OCI-M1 (cell line): ENCODE measurements at places on chromosomes 16 and 17.
A peak's percentile ranks its signal among the peaks of the same experiment; 100 is the strongest.

DNA sequence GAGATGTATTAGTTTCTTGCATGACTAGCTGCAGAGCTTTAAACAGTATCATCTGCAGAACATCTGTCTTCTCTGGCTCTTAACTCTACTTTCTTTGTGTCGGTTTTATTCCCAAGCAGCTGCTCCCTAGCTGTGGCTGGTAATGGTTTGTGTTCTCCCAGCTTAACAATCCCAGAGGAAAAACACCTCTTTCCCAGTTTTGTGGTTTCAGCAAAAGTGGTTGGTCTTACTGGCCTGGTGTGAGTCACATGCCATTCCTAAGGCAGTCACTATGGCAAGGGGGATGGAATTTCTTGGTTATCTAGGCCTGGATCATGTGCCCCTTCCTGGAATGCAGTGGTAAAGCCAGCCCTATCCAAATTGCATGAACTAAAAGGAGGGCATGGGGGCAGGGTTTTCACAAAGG lies 27.5 kb downstream of the OMG start:
- DNase-seq = no peak

- no peak for DNase-seq
These were observed 2.1 kb downstream of the SKA2 start for GRCh38 chr17:59152925-59153324.

GRCh38 chr17:39139161-39139511 lies 12.3 kb downstream of the PLXDC1 start:
- no peak for DNase-seq

- no peak for DNase-seq
These were observed 108.0 kb downstream of the ZNF18 start for GRCh38 chr17:11889266-11889665.

GRCh38 chr17:6470751-6471521 lies 26.7 kb downstream of the PIMREG start:
- no peak for DNase-seq

DNA sequence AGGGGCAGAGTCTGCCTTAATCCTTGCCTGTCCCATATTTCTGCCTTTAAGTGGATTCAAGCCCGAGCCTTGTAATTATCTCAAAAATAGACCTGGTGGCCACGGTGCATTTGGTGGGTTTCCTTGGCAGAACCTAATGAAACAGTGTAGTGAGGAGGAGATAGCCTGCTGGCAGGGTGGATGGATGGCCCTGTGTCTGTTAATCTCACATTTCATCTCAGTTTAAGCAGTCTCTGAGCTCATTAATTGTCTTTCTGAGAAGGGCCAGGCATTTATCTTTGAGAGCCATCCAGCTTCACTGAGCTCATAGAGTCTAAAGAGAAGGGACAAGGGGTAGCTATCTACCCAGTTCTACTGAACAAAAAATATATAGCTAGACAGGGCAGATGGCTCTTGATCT lies 364.0 kb upstream of the EEF2KMT start:
- no peak for DNase-seq

DNA sequence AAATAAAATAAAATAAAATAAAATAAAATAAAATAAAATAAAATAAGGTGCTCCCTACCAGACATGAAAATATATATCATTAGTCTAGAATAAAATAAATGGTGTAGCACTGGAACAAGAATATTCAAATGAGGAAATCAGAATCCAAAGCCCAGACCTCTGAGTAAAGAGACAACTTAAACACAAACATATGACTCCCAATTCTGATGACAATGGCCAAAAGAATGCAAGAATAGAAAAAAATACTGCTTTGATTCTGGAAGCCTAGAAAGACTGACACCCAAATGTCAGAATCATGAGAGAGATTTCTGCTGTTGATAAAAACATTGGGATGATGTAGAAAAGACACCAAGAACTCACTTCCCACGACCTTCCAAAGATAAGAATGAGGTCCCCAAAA lies 27.9 kb downstream of the MYOCD start:
- DNase-seq = no peak

DNA sequence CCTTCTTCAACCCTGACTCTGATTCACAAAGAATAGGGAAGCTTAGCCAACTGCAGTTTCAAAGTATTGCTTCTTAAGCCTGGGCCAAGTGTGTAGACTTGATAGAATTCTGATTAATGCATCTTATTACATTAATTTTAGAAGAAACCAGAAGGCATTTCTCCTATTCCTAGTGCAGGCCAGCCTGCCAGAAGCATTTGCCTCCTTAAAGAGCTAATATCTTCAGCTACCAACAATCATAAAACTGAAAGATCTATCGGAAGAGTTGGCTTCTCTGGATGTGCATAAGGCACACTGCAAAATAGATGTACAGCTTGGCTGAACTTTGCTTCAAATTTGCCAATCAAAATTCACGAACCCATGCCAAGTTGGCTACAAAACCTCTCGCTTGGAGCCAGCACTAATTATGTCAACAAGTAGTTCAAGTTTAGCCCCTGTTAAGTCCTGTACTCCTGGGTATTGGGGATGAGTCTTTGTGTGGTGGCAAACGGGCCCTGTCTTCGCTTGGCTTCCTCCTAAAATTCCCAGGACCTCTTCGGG lies 717.8 kb downstream of the WWOX start:
- no peak for DNase-seq

DNA sequence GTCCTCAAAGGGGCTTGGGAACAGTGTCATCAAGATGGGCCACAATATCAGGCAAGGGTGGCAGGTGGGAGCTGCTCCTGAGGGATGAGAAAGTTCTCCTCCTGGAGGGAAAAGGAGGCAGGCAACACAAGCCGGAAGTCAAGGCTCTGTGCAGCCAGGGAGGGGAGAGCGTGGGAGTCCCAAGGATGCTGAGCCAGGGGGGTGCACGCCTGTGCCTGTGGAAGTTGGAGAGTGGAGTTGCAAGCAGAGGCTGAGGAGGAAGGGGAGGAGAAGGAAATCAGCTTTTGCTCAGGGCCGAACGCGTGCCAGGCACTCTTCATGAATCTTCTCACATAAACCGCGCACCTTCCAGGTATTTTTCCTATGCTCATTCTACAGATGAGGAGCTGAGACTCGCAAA lies 7.4 kb upstream of the SLC13A2 start:
- DNase-seq = no peak

GRCh38 chr16:50377001-50377400 lies 8.2 kb upstream of the BRD7 start:
- no peak for DNase-seq

- DNase-seq = no peak
These were observed 17.3 kb upstream of the LASP1NB start for GRCh38 chr17:38907930-38908675.

GRCh38 chr17:42363767-42364585 lies 24.3 kb downstream of the STAT3 start:
- peak; percentile 62 for DNase-seq

DNA sequence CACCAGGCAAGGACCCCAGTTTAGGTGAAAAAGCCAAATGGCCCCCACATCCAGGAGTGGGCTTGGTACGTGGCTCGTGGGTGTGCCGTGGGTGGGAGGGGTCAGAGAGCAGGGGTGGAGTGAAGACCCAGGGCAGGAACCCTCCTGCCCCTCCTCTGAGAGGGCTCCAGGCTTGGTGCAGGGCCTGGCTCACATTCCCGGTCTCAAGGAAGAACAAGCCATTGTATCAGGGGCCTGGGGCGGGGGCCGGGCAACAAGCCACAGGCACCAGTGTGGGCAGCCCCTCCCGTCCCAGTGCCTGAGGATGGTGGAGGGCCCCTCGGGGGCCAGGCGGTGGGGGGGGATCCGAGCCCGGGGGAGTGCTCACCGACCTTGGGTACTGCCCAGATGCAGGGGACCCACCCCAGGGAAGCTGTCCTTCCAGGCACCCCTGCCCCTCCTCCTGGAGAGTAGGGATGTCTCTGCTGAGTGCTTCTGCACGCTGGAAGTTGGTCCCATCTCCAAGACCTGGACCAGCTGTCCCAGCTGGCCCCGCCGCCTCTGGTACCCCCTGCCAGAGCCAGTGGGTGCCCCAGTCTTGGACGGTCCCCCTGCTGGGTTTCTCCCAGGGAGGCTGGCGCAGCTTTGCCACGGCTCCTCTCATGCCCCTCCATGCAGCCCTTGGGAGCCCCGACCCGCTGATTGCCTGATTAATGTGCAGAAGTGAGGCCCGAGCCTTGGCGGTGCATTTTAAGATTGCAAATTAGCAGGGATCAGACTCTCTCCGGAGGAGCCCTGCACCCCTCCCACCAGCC lies 83.7 kb downstream of the RTN4RL1 start:
- DNase-seq = no peak

- DNase-seq = no peak
These were observed 66.8 kb upstream of the GAS7 start for GRCh38 chr17:10265100-10265810.

DNA sequence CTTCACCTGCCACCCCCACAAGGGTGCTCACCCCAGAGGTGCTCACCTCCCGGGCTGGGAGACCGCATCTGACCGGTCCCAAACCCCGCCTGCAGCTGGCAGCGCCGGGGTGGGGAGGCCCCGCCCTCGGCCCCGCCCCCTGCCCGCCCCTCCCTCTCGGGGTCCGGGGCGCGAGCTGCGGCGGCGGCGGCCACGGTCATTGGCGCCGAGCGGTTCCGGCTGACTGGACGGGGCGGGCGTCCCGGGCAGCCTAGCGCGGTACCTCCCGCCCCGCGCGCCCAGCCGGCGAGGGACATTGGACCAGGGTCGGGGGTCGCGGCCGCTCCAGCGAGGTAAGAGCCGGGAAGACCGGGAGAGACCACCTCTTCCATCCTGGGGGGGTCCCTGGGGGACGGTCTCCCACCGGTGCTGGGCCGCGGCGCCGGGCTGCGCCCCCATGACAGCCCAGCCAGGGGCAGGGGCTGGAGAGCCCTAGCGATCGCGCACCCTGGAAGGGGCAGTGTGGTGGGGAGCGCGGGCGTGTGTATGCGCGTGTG lies at the start of gene CACNG5:
Gene CACNG5 (plus strand): TSS at position 199 of the 536 bp plus-strand sequence. CDS start 42,216 bp downstream, outside the sequence.
- DNase-seq = no peak

GRCh38 chr16:35188288-35189155 lies 1729.1 kb downstream of the TP53TG3F start:
- peak; percentile 7 for DNase-seq

DNA sequence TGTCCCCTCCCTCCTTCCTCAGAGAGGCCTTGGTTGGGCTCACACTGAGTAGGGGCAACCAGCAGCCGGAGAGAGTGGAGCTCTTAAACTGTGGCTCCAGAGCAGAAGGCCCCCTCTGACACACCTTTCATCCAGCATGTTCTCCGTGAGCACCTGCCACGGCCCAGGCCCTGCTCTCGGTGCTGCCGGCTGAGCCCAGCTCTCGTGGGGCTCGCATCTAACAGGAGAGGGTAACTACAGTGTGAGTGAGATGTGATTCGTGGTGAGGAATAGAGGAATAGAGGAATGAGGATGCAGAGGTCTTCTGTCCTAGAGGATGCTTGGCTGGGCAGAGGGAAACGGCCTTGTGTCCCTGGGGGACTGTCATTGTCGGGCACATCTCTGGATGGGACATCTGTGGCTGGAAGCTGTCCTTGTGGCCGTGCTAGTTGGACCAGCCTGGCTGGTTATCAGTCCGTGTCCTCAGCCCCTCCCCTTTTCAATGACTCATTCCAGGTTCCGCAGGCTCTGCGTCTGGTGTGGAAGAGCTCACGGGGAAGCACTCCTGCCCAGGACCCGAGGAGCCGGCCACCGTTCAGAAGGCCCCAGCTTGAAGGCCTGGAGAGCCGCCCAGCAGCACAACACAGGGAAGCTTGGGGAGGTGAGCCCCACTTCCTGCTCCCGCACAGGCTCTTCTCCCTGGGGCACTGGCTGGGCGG lies 11.9 kb upstream of the DNASE1 start:
- peak; percentile 37 for DNase-seq

GRCh38 chr16:81700071-81700779 lies 78.9 kb upstream of the PLCG2 start:
- no peak for DNase-seq

- DNase-seq = no peak
These were observed 66.9 kb upstream of the TNRC6C start for GRCh38 chr17:77891602-77892001.

GRCh38 chr16:4733747-4734062 lies 366 bp downstream of the ANKS3 start:
- no peak for DNase-seq

GRCh38 chr17:64156670-64157069 lies 26.7 kb upstream of the ERN1 start:
- DNase-seq = no peak

GRCh38 chr17:72034000-72034399 lies 86.8 kb upstream of the SOX9 start:
- no peak for DNase-seq

- DNase-seq = no peak
These were observed 46.9 kb downstream of the TEKT5 start for GRCh38 chr16:10647721-10648296.

GRCh38 chr17:50214976-50215760 lies 13.7 kb upstream of the COL1A1 start:
- DNase-seq = no peak
